Vagina (tissue), 2 donors: ENCODE measurements at places on chromosomes 7 and 10.

DNA sequence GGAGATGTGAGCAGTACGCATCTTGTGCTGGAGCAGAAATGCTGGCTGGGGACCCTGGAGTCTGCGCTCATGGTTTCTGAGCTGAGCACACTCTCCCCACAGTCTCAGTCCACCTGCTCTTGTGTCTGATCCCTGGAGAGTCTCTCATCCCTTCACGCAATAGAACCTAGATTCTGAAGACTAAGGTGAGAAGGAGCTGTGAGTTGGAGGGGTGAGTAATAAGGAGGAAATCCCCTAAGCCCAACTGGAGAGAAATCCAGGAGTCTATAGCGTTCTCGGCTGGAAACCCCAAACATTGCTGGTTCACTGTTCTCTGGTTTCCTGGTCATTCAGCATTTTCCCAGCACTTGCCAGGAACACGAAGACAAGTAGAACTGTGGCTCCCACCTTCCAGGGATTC lies 68.3 kb upstream of the SMNDC1 start:
- no peak for DNase-seq

GRCh38 chr10:129605266-129605985 lies 138.4 kb downstream of the MGMT start:
- DNase-seq = no peak

DNA sequence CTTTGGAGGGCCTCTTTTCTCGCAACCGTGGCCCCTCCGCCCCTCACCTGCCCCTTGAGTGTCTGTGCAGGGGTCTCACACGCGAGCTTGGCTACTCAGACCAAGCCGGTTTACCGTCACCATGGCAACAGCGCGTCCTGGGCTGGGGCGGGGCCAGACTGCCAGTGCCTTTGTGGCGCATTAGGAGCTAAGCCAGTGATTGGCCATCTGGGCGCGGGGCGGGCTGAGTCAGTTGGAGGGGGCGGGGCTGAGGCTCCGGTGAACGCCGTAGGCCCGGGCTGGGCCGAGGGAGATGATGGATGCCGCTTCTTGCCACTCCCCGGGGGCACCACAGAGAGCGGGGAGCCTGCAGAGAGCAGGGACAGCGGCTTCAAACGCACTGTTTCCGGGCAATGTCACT lies 48.7 kb upstream of the FXYD4 start:
- DNase-seq = no peak

- DNase-seq = no peak
These were observed 111.3 kb downstream of the RGS10 start for GRCh38 chr10:119431034-119431772.

DNA sequence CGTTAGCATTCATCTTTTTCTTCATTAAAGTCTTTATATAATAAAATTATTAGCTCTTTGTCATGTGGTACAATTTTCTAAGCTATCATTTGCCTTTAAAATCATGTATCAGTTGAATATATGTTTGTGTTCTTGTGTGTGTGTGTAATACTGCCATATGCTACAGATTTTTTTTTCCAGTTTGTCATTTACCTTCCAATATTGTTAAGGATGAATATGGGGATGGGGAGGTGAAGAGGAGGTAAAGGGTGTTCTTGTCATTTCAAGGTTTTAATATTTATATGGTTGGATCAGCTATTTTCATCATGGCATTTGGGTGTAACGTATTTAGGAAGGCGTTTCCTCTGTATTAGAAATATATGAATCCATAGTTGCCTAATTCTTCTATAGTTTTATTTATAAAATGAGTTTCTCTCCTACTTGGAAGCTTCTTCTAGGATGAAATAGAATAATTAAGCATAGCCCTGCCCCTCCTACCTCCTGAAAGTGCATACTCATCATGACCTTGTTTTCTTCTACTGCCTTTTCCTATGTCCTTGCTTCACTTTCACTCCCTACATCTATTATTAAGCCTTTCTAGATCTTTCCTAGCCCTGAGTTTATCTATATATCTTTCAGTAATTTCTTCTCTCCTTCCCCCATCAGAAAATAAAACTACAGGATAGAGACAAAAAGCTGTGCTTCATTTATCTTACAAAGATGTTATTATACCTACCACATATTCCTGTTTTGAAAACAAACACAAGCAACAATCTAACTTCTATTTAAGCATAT lies 25.1 kb downstream of the RAB18 start:
- DNase-seq = no peak
